ENCODE measurements at places on chromosomes 7 and 10.

- no peak for DNase-seq
These were observed 170.2 kb upstream of the HABP2 start for GRCh38 chr10:113382691-113383090.

- DNase-seq: no peak
These were observed 796 bp downstream of the CDK14 start for GRCh38 chr7:90596671-90597562.

- no peak for DNase-seq
These were observed 6.5 kb downstream of the TSPAN14 start for GRCh38 chr10:80460399-80461207.

DNA sequence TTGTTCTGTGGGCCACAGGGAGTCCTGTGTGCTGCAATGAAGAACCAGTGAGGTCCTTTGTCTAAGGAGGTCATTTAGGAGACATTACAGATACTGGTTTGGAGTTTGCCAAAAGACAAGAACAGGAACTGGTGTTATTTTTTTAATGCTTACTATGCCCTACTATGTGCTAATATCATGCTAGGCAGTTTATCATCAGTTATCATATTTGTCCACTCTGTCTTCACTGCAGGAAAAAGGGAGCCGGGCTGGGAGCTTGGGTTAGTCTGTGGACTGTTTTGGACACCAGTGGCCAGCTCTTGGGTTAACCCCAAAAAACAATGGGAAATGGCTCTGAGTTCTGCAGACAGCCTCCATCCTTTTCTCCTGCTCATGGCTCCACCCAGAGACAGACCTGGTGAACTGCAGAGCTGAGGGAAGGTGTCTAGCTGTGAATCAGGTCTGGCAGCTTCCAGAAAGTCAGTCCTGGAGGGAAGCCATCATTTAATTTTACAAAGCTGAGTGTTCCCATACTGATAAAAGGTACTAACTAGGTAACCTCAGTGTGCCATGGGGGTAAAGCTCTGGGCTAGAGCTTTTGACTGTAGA is 101.2 kb upstream of the ZNF746 start:
- DNase-seq: no peak

- DNase-seq: no peak
These were observed 72.0 kb upstream of the CALCR start for GRCh38 chr7:93646538-93646937.

- no peak for DNase-seq
These were observed 99.6 kb downstream of the NRP1 start for GRCh38 chr10:33234831-33235237.

All from NCI-H2081 treated with DMSO at 0.1 percent for 48 hours (cell line).